ENCODE measurements at places on chromosomes 6 and 20.

DNA sequence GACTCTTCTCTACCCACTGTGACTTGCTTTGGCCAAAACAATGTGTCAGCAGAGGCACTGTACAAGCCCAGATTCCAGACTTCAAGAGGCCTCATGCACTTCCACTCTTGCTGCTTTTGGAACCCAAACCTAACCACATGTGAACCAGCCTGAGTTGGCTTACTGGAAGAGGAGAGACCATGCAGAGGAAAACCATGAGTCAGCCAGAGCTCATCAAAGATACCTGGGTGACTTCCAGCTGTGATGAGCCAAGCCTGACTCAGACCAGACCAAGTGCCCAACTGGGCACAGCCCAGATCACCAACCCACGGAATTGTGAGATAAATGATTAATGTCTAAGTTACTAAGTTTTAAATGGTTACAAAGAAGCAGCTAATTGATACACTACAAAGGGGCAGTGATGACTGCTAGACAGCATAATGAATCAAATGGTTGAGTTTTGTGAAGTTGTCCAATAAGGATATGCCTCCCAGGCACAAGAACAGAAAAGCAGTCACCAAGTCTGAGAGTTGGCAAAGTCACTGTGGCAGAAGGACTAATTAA lies 16.2 kb upstream of the BEND6 start:
- peak; percentile 49 for DNase-seq

- no peak for DNase-seq
Measured at GRCh38 chr6:151803743-151804142, 3.7 kb upstream of the ESR1 start.

DNA sequence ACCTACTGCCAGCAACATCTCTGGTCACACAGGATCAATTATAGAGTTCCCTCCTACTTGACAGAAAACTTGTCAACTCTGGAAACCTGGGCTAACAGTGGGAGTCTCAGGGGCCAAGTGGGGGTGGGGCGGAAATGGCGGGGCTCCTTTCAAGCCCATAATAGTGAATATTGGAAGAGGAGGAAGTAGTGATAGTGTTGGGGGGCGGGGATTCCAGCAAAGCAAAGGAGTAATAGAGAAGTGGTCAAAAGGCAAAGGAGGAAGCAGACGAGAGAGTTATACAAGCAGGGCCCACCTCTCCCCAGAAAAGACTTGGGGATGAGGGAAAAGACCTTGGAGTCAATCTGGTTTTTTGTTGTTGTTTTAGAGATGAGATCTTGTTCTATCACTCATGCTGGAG lies 2.1 kb downstream of the DEF6 start:
- peak; percentile 91 for DNase-seq

DNA sequence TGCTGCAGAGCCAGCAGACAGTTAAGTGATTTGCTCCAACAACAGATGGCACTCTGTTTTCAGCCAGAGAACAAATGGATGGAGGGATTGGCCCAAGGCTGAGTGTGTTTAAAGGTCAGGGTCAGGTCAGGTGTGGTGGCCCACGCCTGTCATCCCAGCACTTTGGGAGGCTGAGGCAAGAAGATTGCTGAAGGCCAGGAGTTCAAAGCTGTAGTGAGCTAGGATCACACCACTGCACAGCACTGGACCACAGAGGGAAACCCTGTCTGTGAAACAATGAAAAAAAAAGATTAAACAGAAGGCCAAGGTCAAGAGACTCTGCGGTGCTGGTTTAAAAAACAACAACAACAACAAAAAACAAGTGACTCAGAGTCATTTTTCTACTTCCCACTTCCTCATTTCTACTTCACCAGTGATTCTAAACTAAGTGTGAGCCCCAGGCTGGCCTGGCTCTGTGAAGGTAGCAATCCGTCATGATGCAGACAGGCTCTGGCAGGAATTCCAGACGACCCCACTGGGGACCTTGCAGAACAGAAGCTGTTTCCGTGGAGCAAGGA lies 42.5 kb upstream of the ARMC2 start:
- DNase-seq: peak; percentile 54

GRCh38 chr6:111631018-111631417 lies 25.3 kb upstream of the TRAF3IP2 start:
- no peak for DNase-seq

DNA sequence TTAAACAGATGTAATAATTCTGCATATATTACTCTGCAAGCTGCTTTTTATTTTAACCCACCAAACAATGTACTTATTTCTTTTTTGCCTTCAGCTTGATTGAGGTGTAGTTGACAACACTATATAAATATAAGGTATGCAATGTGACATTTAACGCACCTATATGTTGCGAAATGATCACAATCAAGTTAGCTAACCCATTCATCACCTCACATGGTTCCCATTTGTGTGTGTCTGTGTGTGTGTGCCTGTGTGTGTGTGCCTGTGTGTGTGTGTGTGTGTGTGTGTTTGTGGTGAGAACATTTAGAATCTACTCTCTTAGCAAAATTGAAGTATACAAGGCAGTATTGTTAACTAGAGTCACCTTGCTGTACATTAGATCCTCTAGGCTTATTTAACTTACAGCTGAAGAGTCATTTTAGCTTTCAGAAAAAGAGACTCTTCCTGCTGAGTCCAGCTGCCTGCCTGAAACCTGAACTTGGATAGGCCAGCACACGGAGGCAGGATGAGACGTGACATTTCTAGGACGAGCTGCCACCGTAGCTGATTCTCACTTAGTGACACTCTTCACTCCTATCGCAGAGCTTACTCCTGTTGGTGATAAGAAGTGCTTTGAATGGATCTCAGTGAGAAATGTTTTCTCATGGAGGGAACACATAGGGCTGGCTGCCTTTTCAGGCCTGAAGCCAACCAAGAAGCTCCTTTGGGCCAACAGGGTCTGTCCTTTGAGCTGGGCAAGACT lies 126.5 kb upstream of the RIPOR2 start:
- no peak for DNase-seq

- DNase-seq: peak; percentile 48
Measured at GRCh38 chr6:47308552-47309290, 984 bp downstream of the TNFRSF21 start.

- DNase-seq: no peak
Measured at GRCh38 chr6:9112544-9112943, 677.2 kb upstream of the SLC35B3 start.

GRCh38 chr6:24759718-24760117 lies 15.0 kb upstream of the GMNN start:
- no peak for DNase-seq

DNA sequence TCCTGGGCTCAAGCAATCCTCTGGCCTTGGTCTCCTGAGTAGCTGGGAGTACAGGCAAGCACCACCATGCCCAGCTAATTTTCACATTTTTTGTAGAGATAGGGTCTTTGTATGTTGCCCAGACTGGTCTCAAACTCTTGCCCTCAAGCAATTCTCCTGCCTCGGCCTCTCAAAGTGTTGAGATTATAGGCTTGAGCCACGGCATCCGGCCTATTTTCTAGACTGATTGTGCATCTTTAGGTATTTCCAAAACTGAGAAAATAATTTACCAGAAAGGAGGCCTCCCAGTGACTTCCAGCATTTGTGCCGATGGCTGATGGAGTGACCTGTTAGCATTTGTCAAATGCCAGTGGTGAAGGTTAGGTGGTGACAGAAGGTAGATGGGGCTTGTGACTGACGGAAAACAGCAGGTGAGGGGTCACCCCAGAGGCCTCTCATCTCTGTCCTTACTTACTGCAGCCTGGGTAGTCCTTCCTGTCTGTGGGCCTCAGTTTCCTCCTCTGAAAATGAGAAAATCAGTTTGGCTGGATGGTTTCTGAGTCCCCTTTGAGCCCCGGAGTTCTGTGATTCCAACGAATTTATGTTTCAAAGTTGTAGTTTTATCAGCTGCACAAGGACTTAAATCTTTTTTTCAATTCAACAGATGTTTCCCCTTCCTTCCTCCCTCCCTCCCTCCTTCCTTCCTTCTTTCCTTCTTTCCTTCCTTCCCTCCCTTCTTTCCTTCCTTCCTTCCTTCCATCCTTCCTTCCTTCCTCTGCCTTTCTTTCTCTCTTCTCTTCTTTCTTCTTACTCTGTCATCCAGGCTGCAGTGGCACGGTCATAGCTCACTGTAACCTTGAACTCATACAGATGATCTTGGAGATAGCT lies 53.5 kb downstream of the TGM2 start:
- DNase-seq: no peak

- DNase-seq: no peak
Measured at GRCh38 chr6:12439296-12439695, 149.1 kb downstream of the EDN1 start.

GRCh38 chr6:37492236-37492972 lies 7.3 kb downstream of the CCDC167 start:
- no peak for DNase-seq

DNA sequence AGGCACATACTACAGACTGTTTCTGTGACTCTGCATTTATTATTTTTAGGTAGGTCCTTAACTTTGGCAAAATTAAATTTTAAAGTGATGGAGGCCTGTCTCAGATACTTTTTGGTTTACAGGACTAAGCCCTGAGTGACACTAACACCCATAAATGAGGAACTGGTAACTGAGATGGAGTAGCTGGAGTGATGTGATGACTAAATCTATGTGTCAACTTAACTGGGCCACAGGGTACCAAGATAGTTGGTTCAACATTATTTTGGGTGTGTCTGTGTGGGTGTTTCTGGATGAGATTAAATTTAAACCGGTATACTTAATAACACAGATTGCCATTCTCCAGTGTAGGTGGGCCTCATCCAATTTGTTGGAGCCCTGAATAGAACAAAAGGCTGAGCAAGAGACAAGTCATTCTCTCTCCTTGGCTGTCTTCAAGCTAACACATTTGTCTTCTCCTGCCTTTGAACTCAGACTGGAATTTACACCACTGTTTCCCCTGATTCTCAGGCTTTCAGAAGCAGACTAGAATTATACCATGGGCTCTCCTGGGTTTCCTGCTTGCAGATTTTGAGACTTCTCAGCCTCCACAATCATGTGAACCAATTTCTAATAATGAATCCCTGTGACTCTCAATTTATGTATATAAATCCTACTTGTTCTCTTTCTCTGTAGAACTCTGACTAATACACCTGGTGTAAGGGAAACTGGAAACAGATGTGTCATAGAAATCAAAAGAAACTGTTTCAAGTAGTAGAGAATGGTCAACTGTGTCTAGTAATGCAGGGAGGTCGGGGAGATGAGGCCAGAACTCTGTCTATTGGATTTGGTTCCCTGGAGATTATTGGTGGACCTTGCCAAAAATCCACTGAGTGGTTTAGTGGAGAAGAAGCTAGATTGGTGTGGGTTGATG lies 579.2 kb downstream of the EPM2A start:
- no peak for DNase-seq

DNA sequence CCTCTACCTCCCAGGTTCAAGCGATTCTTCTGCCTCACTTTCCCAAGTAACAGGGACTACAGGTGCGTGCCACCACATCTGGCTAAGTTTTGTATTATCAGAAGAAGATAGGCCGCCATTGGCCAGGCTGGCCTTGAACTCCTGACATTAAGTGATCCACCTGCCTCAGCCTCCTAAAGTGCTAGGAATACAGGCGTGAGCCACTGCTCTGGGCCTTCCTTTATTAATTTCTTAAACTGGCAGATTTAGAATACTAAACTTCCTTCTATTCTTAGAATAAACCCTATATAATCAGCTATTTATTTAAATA lies 86.6 kb downstream of the HFE start:
- no peak for DNase-seq

- DNase-seq: peak; percentile 67
Measured at GRCh38 chr20:5658912-5659345, 91.3 kb upstream of the SHLD1 start.

DNA sequence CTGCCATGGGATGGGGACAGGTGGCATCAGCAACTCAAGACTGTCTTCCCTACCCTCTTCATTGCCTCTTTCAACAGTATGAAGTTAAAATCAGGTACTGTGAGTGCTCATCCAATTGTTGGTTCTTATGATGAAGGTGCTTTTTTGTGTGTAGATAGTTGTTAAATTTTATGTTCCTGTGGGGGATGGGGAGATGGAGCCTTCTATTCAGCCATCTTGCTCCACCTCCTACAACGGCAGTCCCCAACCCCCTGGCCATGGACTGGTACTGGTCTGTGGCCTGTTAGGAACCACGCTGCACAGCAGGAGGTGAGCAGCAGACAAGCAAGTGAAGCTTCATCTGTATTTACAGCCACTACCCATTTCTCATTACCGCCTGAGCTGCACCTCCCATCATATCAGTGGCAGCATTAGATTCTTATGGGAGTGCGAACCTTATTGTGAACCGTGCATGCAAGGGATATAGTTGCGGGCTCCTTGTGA lies 47.8 kb upstream of the TOP1 start:
- no peak for DNase-seq

DNA sequence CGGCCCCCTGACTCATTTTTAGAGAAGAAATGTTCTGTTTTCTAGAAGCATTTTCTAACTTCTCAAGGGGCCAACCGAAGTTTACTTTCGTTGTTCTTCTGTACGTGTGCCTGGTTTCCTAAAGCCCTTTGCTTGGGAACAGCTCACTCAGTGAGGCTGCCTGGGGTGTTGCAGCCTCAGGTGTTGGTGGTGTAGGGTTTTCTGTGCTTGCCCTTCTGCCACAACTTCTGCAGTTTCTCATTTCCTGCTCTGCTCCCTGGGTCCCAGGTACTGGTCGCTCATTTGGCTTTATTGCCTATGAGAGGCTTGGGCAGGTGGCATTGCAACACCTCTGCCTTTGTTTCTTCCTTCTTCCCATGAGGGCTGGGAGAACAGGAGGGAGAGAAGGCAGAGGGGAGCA lies 278.3 kb downstream of the SOX4 start:
- DNase-seq: no peak

DNA sequence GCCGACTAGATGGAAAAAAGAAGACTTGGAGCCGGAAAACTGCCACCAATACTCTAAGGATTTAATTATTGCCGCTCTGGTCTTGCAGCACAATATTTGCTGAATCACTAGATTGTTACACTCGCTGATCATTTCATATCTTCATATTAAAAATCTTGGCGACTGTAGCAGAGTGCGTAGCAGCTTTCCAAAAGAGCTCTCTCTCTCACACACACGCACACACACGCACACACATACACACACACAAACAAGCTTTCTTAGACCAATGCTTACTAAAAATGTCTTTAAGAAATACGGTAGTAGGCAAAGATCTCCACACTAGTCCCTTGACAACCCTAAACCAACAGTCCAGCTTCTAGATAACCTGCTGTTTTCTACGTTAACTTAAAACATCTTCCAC lies 7.7 kb downstream of the GRIK2 start:
- DNase-seq: no peak

DNA sequence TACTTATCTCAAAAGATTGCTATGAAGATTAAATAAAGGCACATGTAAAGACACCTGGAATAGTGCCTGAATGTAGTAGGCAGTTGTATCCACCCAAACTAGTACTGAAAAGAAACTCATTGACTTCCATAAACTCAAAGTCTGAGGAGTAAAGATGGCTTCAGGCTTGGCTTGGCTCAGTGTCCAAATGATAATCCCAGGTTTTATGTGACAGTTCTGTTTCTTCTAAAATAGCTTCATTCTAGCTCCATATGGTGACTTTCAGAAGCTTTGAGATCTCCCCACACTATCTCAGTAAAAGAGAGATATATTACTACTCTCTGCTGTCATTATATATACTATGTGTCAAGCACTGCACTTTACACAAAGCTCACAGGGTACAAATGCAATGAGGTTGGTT lies 121.3 kb downstream of the DOK5 start:
- DNase-seq: no peak

Data from OCI-M1 (cell line).